Esophagus squamous epithelium (tissue), 5 donors: ENCODE measurements at places on chromosomes 11 and 22.

- DNase-seq, result no peak
Measured at GRCh38 chr11:20337526-20338154, 25.9 kb upstream of the HTATIP2 start.

GRCh38 chr11:132910011-132910760, 622.1 kb downstream of the OPCML start:
- no peak for DNase-seq

- DNase-seq, result no peak
Measured at GRCh38 chr11:6681949-6682348, 1.2 kb downstream of the MRPL17 start.

DNA sequence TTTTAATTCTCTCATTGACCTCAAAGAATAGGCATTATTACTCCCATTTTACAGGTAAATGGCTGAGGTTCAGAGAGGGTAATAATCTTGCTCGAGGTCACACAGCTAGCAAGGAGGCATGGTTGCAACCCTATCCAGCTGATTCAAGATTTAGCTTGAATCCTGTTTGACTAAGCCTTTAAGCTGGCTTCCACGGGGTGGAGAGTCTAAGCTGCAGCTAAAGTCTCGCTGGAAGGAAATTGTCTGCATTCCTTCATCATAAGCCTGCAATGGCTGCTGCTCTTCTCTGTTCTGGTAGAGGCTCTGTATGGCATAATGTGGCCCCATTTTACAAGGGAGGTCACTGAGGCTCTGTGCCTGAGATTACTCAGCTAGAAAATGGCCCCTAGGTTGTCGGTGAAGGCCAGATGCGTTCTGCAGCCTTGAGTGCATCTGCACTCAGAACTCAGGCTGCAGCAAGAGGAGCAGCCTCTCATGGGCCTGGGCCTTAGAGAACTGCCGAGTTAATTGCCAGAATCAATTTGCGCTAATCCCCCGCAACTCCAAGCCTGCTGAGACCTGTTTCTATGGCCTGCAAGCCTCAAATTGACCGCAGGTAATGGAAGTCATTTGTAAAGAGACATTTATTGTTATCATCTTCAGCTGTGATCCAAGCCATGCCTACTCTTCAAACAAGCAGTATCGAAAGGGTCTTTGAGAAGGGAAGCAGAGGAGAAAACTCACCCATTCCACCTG, 44.1 kb upstream of the SEZ6L start:
- DNase-seq, result no peak

- DNase-seq, result no peak
Measured at GRCh38 chr22:41561335-41561734, 525 bp downstream of the CSDC2 start.

DNA sequence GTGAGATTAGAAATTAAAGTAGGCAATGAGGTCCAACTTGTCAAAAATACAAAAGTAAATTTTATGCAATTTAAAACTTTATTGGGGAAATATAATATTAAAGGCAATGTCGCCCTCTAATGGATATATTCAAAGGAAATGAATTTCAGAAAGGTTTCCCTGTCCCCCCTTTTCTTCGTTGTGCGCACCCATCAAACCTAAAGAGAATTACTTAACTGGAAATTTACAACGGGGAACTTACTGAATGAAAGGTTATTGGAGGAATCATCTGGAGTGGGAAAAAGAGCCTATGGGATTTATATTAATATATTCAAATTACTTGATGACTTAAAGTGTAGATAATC, 1.7 kb upstream of the ABTB2 start:
- DNase-seq, result no peak

- no peak for DNase-seq
Measured at GRCh38 chr11:13376838-13377237, 86.2 kb downstream of the BTBD10 start.

DNA sequence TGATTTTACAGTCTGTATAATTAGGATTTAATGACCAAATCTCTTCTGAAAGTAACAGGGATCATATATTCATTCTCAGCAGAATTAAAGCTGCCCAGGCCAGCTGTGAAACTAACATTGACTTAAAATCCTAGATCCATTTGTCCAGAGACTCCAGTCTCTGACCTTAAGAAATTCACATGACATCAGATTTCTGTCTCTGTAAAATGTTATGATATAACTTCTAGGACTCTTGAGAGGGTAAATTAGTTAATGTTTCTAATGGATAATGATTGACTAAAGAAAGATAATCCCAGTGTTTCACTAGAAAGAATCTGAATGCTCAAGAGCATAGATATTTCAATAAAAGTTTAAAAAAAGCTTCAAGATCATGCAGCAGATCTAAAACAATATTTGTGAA, 6.3 kb downstream of the NOX4 start:
- no peak for DNase-seq

- no peak for DNase-seq
Measured at GRCh38 chr11:7514099-7514591, 346 bp downstream of the PPFIBP2 start.

DNA sequence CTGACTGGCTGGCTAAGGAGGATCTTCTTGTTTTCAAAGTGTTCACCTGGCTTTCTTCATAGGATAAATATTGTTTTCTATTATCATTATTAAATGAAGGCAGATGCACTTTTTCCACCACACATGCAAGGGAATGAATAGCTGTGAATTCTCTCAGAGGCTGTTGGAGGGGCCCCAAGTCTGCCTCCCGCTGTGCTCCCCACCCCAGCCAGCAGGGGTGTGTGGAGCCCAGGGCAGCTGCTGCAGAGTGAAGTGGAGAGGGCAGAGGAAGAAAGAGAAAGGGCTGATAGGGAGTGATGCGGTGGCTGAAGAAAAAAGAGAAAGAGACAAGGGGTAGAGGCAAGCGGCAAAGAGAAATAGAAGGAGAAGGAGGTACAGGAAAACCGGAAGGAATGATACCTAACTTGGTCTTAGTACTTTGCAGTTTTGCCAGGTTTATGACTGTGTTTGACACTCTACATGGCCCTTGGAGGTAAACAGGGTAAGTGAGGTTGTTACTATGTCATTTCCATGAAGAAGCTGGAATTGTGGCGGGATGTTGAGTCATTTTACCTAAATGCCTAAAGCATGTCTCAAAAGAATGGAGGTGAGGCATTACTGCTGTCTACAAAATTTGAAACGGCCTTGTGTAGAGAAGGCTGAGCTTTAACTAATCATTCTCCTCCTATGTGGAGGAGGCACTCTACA, 145.7 kb upstream of the B3GAT1 start:
- no peak for DNase-seq

DNA sequence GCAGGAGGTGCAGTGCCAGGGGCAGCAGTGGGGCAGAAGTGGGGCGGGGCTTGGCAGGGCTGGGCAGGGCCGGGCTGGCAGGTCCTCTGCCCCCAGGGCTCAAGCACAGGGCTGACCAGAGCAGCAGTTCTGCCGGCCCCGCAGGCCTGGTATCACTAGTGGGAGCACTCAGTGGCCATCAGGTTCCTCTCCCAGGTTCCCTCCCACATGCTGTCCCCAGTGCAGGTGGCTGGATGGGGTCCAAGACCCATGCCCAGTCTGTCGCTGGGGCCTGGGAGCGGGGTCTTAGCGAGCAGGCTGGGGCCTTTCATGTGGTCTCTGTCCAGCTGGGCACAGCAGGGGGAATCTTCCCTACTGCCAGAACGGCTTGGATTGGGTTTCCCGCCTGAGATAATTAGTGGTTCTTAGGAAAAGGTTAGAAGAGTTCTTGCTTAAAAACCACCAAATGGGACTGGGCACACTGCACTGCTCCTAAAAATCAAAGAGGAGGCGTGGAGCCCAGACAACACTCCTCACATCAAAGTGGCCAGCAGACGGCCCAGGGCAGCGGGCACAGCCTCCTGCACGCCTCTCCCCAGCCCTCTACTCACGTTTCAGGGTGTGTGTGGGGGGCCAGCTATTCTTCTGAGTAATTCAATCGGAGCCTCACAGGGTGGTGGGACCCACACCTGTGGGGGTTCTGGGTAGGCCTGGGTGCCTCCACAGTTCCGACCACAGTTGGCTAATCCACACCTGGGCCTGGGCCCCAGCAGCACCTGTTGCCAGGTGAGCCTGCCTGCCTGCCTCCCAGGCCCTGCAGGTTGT, 45.6 kb downstream of the TPCN2 start:
- no peak for DNase-seq

DNA sequence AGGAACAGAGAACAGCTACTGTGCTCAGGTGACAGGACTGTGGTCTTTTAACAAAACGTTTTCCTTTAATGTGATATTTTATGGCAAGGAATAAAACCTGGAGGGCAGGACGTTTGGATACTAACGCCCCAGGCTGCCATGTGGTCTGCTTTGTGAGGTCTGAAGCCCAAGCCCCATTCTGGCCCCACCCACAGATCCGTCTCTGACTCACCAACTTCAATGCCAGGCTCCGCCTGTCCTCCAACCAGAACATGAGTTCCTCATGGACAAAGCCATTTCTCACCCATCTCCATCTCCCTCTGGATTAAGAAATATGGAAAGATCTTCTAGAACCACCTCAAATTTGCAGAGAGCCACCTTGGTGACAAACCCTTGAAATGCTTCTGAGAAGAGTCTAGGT, 148.8 kb downstream of the CRYBB2 start:
- no peak for DNase-seq

- DNase-seq, result no peak
Measured at GRCh38 chr22:27105142-27106025, 448.0 kb downstream of the MIAT start.

DNA sequence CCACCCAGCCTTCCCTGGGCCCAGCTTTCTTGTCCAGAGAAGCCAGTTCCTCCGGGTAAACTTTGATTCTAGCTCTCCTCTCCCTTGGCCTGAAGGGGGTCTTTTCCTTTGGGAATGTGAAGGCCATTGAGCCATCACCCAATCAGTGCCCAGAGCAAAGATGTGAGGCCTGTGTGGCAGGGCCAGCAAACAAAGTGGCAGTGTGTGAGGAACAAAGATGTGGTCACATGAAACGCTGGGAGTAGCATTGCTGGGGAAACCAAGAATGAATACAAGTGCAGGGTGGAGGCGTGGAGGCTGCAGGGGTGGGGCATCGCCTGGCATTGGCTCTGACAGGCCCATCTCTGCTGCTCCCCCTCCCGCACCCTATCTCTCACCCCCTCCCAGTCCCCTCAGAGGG, 91.9 kb upstream of the BID start:
- no peak for DNase-seq

- no peak for DNase-seq
Measured at GRCh38 chr22:45238957-45239680, 1.6 kb downstream of the KIAA0930 start.

DNA sequence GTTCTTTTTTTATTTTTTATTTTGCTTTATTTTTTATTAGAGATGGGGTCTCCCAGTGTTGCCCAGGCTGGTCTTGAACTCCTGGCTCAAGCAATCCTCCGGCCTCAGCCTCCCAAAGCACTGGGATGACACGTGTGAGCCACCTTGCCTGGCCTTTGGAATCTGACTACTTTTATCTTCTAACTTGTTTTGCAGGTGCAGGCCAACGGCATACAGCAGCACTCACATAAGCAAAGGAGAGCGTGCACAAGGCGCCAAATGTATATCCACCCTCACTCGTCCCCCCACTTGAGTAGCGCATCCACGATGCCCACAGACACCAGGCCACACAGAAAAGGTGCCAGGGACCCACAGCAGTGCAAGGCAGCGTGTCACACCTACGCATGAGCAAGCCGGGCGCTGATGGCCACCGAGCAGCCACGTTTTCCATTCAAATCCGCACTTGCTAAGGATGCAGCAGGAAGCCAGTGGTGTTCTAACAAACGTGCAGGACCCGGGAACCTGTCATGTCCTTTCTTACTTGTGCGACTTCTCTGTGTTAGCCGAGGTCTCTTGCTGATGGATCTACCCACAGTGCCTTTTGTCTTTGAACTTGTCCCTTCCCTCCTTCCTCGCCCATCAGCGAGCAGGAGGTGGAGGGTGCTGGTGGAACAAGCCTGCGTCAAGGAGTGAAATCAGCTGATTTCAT, 5.9 kb downstream of the ASCL2 start:
- DNase-seq, result no peak
